Colonic mucosa (tissue), 4 donors: ENCODE measurements at places on chromosomes 16 and 17.

- H3K27ac ChIP-seq: no peak overlapping the region
- no peak for DNase-seq
- H3K4me3 ChIP-seq: no peak overlapping the region
- H3K27me3 ChIP-seq: no peaks in the 10 kb centered on the region
Measured at GRCh38 chr17:45436625-45437464, 4.2 kb upstream of the ARHGAP27 start.

DNA sequence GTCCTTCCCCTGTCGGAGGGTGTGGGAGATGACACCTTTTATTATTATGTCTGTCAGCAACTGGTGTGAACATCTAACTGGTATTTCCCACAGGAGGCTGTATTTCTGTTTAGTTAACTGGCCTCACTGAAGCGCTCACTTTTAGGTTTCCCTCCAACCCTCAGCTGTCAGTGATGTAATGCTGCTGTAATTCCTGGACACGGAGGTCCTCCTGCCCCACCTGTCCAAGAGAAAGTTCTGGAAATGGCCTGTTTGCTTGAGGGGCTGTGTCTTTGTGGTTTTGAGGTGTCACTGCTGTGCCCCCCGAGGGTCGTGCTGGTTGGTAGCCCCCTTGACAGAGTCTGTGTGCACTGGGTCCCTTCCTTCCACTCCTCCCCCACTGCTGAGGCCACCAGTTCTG lies 11.5 kb downstream of the KCNJ12 start:
- DNase-seq: no peak
- H3K4me1 ChIP-seq: no peaks in the 10 kb centered on the region

- no peak overlapping the region for H3K27ac ChIP-seq
- no peaks in the 10 kb centered on the region for H3K36me3 ChIP-seq
- H3K4me3 ChIP-seq: no peak overlapping the region
- H3K27me3 ChIP-seq: no peaks in the 10 kb centered on the region
- H3K4me1 ChIP-seq: no peaks in the 10 kb centered on the region
Measured at GRCh38 chr17:36858119-36859002, 78.9 kb upstream of the LHX1 start.

- no peak overlapping the region for H3K4me3 ChIP-seq
- DNase-seq: no peak
- H3K27me3 ChIP-seq: no peaks in the 10 kb centered on the region
- peaks cover 6% of the 10 kb centered on the region for H3K4me1 ChIP-seq
- H3K36me3 ChIP-seq: no peaks in the 10 kb centered on the region
- H3K27ac ChIP-seq: no peak overlapping the region
Measured at GRCh38 chr16:75044800-75045361, 46.1 kb downstream of the ZNRF1 start.

GRCh38 chr16:3054965-3055733 lies 8.8 kb downstream of the MMP25 start:
- no peak for DNase-seq
- H3K4me3 ChIP-seq: no peak overlapping the region
- peaks cover 11% of the 10 kb centered on the region for H3K4me1 ChIP-seq
- no peak overlapping the region for H3K27ac ChIP-seq
- H3K27me3 ChIP-seq: peaks cover 3% of the 10 kb centered on the region
- H3K36me3 ChIP-seq: no peaks in the 10 kb centered on the region
